NCI-H2081 treated with DMSO at 0.1 percent for 48 hours (cell line): ENCODE measurements at places on chromosomes 3 and 15.

- DNase-seq, result peak; percentile 29
Observed at GRCh38 chr15:63601704-63602185, 4.6 kb downstream of the FBXL22 start.

- DNase-seq, result no peak
Observed at GRCh38 chr3:39641274-39641673, 168.1 kb upstream of the MYRIP start.

DNA sequence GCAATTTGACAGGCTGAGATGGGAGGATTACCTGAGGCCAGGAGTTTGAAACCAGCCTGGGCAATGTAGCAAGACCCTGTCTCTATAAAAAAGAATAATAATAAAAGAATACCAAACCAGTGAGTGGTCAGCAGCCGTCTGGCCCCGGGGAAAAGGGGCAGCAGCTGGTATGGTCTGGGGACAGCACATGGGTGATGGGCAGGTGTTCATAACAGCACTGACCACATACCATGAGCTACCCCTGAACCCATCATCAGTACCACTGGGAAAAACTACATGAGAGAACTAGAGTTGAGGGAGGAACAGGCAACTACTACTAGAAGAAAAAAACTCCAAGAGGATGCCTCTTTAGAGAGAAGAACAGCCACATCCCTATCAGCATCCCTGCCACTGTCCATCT, 40.7 kb downstream of the ARHGEF3 start:
- DNase-seq, result no peak

DNA sequence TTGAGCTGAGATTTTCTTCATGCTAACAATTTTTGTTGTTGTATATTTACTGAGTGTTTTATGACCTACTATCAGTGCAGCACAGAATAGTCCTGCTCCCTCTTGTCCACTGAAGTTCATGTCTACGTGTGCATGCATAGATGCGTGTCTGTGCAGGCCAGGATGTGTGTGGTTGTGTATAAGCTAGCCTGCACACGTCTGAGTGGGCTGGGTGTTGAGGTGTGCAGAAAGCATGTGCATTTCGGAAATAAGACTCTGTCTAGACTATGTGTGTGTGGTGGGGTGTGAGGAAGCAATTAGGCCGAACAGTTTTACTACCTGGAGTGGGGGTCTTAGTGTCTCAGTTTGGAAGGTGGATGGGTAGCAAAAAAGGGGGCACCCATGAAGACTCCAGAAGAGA, 39.2 kb downstream of the ATP2B2 start:
- DNase-seq, result no peak

DNA sequence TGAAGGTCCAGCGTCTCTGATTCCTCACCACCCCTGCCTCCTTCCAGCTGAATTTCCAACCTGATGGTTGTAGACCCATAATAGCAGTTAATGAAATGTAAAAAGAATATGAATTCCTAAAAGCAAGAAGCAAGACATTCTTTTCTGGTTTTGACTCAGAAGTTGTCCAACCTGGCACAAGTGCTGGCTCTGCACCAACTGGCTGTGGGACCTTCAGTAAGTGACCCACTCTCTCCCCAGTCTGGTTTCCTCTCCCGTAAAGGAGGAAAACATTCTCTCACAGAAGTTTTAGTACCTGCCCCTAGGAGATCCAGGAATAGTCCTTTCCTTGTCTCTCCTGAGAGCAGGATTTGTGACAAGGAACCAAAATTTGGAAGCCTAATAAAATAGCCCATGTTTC, 236.9 kb upstream of the TRIM42 start:
- no peak for DNase-seq

- DNase-seq, result no peak
Observed at GRCh38 chr3:157420606-157421130, 16.0 kb upstream of the PTX3 start.

GRCh38 chr15:23385886-23386430, 31.4 kb downstream of the GOLGA8S start:
- DNase-seq, result no peak

DNA sequence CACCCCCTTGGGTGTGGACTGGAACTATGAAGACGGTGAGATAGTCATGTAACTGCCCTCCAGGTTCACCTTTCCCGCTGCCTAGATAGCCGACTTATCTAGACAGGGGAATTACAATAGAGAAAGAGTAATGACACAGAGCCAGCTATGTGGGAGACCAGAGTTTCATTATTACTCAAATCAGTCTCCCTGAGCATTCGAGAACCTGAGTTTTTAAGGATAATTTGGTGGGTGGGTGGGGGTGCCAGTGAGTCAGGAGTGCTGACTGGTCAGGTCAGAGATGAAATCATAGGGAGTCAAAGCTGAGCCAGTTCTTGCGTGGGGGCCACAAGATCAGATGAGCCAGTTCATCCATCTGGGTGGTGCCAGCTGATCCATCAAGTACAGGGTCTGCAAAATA, 19.7 kb upstream of the DNAJC19 start:
- DNase-seq, result no peak

GRCh38 chr3:136818769-136819391, at the start of gene SLC35G2:
SLC35G2 (plus strand) TSS chr3:136819126; CDS start chr3:136854461, 35,335 bp downstream.
- no peak for DNase-seq

DNA sequence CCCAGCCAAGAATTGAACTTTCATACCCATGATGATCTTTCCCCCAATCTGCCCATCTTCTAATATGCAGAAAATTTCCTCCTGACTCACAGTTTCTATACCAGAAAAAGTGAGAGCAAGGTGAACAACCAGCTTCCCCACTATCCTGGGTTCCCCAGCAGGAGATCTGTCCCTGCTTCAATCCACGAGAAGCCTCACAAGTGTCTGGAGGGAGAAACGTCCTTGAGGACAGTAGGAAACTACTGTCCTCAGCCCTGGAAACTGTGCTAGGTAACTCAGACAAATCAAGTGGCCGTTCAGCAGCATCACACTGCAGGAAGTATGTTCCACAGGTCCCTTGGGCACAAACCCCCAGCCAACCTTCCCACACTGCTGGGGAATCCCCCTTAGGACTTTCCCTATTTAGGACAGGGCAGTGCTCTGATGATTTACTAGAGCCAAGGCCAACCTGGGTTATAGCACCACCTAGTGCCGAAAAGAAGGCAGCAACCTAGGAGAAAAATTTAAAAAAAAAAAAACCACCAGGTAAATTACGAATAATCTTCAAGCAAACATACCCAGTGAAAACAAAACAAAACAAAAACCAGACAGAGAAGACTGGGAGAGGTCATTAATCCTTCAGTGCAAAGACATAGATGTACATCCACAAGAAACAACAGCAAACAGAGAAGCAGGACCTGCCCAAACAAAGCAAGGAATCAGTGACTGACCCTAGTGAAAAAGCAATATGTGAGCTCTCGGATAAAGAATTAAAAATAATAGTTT, 36.0 kb downstream of the MORC1 start:
- no peak for DNase-seq

DNA sequence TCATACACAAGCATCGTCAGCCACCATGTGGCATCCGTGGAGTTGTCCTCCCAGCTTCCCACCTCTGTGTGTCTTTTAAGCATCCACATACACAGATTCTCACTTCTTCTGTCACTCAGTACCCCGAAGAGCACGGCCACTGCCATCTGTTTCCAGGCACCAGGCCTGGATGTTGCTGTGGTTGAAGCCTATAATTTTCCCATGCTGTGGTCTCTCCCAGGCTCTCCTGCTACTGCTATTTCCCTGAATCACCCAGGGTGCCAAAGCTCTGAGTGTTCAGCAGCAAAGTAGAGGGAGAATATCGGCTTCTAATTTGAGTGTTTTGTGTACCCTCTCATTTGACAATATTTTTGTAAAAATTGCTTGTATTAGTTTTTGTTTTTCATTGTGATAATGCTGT, 265.7 kb downstream of the DIPK2A start:
- no peak for DNase-seq

DNA sequence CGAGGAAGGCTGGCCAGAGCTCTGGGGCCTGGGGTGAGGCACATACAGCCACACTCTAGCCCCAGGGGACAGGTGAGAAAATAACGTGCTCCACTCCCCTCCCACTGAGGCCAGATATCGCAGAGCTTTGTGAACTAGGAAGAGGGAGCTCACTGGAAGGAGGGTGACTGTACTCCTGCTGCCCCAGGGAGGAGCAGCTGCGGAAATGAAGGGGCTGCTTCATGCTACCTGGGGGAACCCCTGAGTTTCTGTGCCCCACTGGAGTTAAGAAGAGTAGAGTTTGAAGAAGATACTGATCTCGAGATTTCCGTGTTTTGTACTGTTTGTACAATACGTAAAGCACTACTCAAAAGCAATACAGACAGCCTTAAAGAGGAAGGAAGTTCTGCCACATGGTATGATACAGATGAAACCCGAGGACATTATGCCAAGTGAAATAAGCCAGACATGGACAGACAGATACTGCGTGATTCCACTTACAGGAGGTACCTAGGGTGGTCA, 44.6 kb downstream of the CMTM6 start:
- no peak for DNase-seq

GRCh38 chr3:187943677-187944389, 198.6 kb upstream of the BCL6 start:
- no peak for DNase-seq

- no peak for DNase-seq
Observed at GRCh38 chr15:76253691-76254473, 57.4 kb downstream of the ETFA start.

DNA sequence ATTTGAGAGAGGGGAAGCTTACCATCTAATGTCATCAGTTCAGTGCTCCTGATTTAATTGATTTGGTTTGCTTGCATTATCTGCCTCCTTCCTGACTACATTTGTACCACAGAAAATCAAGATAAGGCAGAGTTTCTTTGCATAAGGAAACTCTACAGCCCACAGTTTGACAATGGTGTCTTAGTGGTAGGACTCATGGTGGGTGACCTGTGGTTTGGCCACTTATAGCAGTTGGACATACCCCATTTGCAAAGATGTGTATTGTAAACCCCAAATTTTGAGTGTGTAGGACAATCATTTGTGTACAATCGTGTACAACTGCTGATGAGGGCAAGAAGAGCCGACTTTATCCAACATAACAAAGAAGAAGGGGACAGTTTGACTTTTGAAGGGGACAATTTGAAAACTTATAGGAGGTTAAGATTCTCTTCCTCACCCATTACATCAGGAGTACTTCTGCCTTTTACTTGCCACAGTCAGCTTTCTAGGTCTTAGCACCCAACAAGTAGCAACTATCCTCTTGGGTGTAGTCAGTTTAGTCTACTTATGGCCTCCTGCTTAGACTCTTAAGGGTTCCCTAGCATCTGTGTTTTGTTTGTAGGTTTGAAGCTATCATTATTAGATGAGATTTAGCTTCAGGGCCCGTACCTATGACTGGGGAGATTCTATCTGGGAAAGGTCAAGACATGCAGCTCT, 6.2 kb downstream of the TGFBR2 start:
- DNase-seq, result no peak

- no peak for DNase-seq
Observed at GRCh38 chr3:158420654-158421396, 150.2 kb upstream of the MLF1 start.

DNA sequence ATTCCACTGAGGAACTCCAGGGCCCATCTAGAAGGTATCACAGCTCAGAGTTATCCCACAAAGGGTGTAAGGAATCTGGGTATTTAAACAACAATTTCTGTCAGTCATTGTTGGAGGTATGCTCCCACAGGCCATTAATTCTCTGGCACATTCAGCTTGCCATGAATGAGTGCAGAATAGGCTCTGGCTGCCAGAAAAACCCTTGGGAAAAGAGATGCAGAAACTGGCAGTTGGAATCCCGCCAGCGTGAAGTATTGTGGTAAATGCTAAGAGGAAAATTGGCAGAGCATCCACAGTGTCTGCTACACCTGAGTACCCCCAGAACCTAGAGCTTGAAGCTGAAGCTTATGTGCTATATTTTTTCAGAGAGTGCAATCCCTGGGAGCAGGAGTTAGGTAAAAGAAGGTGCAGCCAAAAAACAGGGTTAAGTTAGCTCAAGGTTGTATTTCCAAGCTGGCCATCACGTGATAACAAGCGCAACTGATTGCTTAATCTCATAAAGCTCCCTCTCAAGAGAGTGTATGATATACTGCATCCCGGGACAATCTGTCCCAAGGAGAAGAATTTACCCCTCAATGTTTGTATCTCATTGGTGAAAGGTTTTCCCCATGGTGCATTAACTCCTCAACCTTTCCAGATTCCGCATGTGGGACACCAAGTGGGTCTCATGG, 94.2 kb upstream of the ACP3 start:
- DNase-seq, result peak; percentile 71

GRCh38 chr3:12178091-12178820, 19.5 kb upstream of the TIMP4 start:
- no peak for DNase-seq

DNA sequence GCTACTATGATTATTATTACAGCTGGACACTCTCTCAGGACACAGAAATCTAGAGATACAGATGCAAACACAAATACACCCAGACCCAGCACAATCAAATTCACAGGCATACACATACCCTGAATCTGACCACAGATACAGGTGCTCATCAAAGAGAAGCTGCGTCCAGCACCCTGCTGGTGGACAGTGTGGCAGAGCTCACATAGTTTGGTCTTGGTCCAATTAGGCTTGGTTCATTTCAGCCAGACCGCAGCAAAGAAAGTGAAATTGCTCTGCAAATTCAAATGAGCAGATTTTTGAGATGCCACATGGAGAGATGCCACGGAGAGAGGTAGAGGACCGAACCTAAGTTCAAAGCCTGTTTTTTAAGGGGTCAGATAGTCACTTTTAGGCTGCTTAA, 55.6 kb downstream of the ANAPC13 start:
- DNase-seq, result no peak

- no peak for DNase-seq
Observed at GRCh38 chr3:14552041-14552648, 12.0 kb upstream of the GRIP2 start.

- no peak for DNase-seq
Observed at GRCh38 chr3:183697610-183698317, at the start of gene YEATS2. YEATS2 (plus strand) TSS chr3:183697797; CDS start chr3:183715163, 17,366 bp downstream.

DNA sequence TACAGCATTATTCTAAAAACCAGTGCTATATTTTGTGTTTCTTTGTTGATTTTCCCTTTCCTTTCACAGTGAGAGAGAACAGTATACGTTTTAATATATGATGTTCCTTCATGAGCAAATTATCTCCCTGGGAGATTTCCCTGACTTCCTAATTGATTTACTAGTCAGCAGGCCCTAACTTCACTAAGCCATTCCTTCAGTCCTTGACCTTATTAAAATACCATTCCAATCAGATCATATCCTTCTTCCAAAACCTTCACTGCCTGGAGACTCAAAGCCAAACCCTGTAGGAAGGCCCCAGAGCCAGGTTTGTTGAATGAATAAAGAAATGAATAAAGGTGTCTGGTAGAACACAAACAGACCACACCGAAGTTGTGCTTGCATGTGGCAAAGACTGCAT, 43.8 kb upstream of the ARHGEF3 start:
- no peak for DNase-seq
